ENCODE measurements at places on chromosomes 3 and 15.
A peak's percentile ranks its signal among the peaks of the same experiment; 100 is the strongest.

DNA sequence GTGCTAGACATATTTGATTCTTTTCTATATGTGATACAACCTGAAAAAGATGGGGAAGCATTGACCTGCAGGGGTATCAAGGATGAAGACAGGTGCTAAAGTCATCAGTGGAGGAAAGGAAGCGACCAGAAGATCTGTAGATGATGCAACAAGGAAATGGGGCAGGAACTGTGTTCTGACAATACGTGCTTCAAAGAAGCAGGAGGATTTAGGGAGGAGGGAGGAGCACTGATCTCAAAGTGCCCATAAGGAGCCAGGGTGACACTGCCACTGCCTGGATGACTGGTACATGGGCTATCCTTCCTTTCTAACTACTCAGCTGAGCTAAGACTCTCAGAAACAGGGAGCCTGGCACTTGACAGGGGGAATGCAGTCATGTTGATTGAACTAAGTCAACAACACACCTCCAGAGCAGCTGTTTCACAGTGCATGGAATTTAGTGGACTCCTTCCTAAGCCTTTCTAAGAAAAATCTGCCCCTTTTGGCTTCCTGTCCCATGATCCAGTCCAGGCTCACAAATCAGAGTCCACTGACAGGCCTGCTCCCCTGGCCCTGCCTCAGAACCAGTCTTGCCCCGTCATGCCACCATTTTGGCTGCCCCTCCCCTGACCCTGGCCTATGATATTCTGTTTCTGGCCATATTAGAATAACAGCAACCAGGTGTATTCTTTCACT, 12.0 kb downstream of the LYSMD4 start:
- no peak for DNase-seq

DNA sequence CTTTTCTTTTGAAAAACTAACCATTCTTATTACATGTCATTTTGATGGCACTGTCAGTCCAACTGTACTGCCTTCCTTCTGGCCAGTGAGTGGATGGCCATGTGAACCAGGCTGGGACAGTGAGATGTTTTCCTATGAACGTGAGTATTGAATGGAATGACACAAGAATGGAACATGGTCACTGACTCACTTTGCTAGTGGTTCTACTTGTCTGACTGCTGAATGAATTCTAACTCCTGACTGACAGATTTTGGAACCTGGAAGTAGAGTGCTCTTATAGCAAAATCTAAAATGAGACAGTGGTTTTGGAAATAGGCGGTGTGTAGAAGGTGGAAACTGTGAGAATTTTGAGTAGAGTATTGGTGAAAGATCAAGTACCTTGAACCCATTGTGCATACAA, 606.9 kb upstream of the KCNMB2 start:
- DNase-seq: peak; percentile 53

DNA sequence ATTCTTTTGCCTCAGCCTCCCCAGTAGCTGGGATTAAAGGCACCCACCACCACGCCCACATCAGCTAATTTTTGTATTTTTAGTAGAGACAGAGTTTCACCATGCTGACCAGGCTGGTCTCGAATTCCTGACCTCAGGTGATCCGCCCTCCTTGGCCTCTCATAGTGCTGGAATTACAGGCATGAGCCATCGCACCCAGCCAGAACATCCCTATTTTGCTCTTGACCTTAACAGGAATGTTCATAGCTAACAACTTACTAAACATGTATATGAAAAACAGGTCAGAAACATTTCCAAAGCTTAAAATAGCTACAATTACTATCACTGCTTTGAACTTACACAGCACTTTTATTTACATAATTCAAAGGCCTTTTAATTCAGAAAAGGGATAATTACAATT, 33.7 kb downstream of the UQCC5 start:
- DNase-seq: no peak

- DNase-seq: no peak
Measured at GRCh38 chr3:13195374-13195773, 122.1 kb upstream of the IQSEC1 start.

DNA sequence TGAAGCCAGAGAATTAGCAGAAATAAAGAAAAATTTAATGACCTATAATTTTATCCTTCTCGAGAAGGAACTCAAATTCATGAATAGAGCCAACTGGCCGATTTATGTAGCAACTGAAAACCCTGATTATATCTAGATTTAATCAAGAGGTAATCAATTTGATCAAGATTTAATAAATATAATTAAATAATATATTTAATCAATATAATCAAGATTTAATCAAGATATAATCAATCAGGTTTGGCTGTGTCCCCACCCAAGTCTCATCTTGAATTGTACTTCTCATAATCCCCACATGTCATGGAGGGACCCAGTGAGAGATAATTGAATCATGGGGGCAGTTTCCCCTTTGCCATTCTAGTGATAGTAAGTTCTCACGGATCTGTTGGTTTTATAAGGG, 181.2 kb upstream of the CDIN1 start:
- no peak for DNase-seq

- DNase-seq: no peak
Measured at GRCh38 chr15:70058642-70059360, 38.9 kb downstream of the TLE3 start.

DNA sequence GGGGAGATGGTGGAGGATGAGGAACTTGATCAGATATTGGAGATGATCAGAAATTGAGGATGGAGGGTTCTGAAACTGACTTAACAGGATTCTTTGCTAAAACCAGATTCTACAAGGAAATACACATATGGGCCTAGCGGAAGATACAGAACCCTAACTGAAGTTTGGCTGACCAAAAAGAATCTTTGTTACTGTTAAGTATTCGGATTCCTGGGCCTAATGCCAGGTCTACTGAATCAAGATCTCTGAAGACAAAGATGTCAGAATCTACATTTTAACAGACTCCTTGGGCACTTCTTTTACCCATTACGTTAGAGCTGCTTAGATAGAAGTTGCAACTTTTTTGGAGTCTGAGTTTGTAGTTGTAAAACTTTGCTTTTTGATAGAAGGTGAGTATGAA, 137.7 kb downstream of the FNDC3B start:
- DNase-seq: peak; percentile 55

- DNase-seq: no peak
Measured at GRCh38 chr3:129085165-129085715, 24.7 kb downstream of the GP9 start.

GRCh38 chr3:33798113-33798417, 365 bp upstream of the PDCD6IP start:
- DNase-seq: no peak

DNA sequence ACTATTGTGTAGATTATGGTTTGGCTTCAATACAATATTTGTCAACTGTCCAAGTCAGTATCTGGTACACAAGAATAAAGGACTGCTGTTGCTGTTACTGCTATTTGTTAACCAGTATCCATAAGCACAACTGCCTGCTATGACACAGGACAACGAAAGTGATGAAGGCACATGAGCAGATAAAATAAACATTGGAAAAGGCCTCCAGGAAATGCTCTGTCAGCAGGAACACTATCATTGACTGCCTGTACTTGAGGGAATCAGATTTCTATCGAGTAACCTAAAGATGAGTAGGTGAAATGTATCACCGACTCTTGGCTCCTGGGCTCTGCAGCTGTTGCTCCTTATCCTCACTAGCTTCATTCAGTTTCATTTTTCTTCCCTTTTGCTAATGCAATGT, 56.5 kb downstream of the FMN1 start:
- no peak for DNase-seq

DNA sequence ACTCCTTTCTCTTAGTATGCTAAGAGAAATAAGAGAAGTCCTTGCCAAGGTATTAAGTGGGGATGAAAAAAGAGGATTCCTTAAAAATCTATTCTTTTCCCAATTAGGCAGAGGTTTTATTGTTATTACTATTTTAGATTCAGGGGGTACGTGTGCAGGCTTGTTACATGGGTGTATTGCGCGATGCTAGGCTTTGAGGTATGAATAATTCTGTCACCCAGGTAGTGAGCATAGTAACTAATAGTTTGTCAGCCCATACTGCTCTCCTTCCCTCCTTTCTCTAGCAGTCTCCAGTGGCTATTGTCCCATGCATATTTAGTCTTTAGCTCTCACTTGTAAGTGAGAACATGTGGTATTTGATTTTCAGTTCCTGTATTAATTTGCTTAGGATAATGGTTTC, 83.9 kb downstream of the LEKR1 start:
- no peak for DNase-seq

GRCh38 chr3:187743195-187744141, 1.8 kb downstream of the BCL6 start:
- peak; percentile 61 for DNase-seq

DNA sequence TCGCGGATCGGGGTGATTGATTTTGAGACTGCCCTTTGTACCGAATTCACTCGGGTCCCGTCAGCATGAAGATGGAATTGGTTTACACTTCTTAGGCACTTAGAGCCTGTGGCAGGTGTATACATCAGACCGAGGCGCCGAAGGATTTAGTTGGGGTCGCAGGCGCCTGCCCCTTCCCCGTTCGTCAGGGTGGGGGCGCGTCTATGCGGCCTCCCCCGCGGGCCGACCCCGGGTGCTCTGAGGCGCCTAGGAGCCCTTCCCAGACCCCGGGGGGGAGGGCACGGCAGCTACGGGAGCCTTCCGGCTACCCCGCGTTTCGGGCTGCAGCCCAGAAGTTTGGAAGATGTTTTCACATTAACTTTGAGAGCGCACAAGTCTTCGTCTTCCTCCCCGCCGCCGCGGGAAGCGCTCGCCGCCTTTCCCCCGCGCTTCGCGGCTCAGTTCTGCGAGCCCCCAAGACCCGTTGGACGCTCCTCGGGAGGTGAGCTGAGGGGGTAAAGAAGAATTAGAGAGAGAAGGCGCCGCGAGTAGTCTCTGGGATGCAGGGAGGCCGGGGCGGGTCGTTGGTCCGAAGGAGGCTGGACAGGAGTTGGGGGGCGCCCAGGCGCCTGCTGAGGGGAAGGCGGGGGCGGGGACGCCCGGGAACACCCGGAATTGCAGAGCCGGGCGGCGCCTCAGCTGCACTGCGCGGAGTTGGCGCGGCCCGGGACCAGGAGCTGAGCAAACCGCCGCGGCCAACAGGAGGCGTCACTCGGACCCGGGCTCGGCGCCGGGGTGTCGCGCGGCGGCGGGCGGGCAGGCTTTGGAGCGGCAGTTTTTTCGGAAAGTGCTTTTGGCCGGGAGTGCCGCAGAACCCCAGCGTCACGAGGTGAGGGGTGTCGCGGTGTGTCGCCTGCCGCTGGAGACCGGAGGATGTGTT, 780 bp downstream of the TIPARP start:
- DNase-seq: peak; percentile 66

DNA sequence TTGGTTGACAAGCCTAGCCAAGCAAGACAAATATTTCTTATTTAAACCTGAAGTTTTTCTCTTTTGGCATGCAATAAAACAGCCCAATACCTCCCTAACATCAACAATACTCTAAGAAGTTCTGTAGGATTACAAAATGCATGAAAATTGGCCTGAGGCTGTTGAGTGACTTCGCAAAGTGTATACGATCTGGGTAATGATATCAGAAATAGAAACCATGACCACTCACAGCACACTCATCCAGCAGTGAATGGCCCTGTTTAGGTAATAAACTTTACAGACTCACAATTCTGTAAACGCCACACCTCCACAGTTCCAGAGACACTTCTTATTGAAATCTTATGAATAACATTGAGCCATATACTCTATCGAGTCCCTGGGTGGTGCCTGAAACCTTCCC, 83.0 kb upstream of the NAALADL2 start:
- no peak for DNase-seq

GRCh38 chr3:127366383-127366782, 78.5 kb upstream of the PRR20G start:
- no peak for DNase-seq

GRCh38 chr3:76941376-76941775, 98.5 kb upstream of the ROBO2 start:
- DNase-seq: no peak
